ENCODE measurements at places on chromosomes 6 and 20.
A peak's percentile ranks its signal among the peaks of the same experiment; 100 is the strongest.

DNA sequence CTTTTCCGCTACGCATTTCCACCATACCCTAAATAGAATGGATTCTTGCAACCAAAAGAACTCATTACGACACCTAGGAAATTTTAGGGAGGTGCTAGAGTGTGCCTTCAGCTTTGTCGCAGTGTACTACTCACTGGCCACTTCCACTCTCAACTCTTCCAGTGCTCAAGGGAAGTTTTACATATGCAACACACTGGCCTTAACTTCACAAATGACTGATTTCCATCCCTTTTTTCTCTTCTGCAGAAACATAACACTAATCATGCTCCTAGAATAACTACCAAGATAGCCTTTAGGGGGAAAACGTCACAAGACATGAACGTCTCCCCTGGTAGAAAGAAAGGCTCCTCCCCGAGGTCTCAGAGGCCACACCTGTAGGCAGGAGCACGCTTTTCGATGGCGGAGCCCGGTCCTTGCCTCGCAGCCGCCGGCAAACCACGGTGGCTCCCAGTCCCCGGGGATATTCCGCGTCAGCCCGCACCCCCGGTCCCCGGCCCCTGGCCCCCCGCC is 584 bp downstream of the LYRM4 start:
- peak; percentile 84 for DNase-seq

- DNase-seq: no peak
Observed at GRCh38 chr6:150592377-150592995, 7.2 kb upstream of the PLEKHG1 start.

- peak; percentile 95 for DNase-seq
Observed at GRCh38 chr20:51678026-51678697, 90.0 kb downstream of the ATP9A start.

DNA sequence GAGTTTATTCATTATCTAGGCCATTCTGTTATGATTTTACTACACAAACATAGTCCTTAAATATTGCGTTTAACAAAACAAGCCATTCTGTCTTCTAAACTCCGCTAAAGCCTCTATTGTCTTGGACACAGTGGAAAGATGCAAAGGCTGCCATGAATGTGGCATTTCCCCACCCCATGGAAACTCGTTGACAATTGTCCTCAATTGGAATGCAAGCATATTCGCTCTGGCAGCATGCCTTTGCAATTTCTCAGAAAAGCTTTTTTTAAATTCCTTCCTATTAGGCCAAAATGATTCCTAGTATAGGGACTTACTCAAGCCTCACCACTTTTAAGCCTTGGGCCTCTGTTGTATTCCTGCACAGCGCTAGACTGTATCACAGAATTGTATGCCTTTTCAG is 22.8 kb downstream of the OR2A4 start:
- DNase-seq: no peak

DNA sequence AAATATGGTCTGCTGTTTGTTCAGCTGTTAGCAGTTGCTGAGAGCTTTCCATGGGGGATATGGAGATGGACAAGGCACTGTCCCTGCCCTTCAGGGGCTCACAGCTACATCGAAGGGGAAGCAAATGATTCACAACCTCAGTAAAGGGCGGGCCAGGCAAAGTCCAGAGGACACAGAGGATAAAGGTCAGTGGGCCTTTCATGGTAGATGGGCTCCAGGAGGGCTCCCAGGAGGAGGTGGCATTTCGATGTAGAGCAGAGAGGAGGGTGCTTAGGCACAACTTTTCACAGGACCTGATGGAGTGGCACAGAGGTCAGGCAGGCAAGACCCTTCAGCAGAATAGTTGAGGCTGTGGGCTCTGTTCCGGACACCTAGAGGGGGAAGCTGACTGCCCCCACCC is 15.2 kb upstream of the MLN start:
- no peak for DNase-seq
